ENCODE measurements at places on chromosomes 11 and 22.

GRCh38 chr11:69453151-69453550, 28.3 kb upstream of the LINC01488 start:
- no peak for DNase-seq

DNA sequence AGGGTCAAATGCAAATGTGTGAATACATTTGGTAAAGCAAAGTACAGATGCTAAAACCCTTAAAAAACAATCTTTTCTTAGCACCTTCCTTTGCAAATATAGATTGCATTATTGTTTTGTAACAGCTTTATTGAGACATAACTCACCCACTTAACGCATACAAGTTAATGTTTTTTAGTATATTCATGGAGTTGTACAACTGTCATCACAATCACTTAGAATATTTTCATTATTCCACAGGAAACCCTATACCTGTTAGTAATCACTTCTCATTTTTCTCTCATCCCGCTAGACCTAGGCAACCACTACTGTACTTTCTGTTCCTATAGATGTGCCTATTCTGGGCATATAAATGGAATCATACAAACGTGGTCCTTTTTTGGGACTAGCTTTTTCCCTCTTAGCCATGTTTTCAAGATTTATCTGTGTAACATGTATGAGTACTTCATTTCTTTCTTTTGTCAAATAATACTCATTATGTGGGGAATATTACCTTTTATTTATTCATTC, 34.7 kb downstream of the PPP6R3 start:
- no peak for DNase-seq

GRCh38 chr11:114176321-114176720, 116.8 kb downstream of the ZBTB16 start:
- no peak for DNase-seq

DNA sequence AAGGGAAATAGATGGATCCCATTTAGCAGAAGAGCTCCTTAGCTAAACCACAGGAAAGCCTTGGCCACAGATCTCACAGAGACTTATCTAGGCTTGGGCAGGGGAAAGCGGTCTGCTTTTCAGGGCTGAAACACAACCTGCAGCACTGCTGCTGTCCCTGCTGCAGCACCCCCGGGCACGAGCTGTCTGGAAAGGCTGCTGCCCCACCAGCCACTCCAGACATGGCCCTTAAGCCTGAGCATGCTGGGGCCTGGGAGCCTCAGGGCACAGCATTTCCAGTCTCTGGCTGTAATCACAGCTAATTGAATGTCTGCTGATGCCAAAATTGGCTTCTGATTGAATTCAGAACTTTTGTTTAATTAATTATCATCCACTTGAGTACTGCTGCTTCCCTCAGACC, 115.0 kb downstream of the TMPRSS5 start:
- DNase-seq, result no peak

GRCh38 chr22:40051322-40051721, 56.6 kb downstream of the FAM83F start:
- DNase-seq, result no peak

DNA sequence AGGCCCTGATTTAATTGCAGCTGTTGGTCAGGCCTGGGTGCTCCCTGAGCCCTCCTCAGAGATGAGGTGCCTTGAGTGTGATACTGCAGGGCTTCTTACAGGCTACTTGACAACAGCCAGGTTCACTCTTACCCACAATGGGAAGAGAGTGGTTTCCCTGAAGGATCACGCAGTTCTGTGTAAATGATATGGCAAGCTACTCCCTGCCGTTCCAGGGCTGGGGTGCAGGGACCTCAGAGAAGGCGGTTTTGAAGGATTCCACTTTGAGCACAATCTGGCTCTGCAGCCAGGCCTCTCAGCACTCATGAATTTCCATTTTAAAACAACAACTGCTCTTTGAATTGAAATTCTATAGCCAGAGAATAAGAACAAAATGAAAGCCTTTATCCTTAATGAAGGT, 92.9 kb downstream of the SLC17A6 start:
- no peak for DNase-seq

- no peak for DNase-seq
Observed at GRCh38 chr11:79227308-79227707, 213.5 kb downstream of the TENM4 start.

- no peak for DNase-seq
Observed at GRCh38 chr11:74390697-74391096, 7.5 kb downstream of the PGM2L1 start.

DNA sequence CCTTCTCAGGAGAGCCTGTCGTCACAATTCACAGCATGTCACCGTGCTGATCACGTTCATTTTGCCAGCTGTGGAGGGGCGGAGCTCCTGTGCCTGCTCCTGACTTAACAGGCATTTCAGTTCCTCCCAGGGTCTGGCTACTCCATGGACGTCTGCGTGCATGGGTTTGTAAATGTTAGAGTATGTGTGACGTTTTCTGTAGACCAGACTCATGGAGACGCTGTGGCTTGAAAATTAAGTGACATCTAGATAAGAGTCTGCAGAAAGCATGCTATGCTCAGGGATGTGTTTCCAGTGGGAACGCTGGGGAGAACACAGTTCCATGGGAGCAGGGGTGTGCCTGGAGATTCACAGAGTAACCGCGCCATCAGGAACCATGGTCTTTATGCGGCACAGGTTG, 804.0 kb downstream of the TBC1D22A start:
- DNase-seq, result no peak

DNA sequence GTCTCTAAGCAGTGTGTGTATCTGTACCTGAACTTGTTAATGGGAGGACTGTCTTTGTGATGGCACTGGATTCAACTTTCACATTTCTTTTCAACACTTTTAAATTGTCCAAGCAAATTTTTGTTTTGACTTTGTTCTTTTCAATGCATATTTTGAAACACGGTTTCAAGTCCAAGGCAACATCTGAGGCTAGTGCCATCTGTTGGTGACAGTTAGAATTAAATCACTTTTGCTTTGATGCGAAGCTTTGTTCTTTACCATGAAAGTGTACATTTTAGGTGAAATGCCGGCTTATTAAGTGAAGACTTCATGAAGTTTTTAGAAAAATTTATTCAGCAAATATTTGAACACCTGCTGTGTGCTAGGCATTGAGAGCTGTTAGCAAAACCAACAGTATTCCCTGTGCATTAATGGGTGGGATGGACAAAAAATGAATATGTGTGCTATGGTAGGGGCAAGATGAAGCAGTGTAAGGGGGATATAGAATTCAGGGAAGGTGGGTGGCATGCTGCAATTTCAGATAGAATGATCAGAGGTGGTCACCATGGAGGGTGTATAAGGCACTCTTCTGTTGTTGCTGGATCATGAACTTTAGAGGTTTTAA, 70.2 kb downstream of the DDX10 start:
- no peak for DNase-seq

DNA sequence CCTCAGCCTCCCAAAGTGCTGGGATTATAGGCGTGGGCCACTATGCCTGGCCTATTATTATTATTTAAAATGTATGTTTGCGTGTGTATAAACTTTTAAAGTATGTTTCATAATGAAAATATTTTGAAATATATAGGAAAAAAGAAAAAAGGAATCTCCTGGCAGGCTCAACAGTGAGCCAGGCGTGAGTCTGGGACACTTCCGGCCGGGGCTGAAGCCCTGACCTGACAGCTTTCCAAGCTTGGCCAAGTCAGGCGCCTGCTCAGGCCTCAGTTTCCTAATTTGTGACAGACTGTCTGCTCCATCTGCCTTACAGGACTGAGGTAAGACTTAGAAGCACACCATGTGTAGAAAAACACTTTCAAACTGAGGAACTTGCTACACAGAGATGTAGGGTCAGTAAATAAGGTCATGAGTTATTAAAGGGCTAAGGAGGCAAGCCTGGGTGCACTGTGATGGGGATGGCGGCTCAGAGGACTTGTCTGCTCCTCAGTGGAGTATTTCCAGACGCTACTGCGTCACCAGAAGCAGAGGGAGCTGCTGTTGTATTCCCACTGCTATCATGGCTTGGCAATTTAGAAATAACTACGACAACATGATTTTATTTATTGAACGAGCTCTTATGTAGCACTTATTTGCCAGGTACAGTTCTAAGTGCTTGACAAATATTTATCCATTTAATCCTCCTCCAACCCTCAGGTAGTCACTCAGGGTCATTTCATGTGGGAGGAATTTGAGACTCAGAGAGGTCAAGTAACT, 100.1 kb downstream of the PRR5L start:
- DNase-seq, result no peak

DNA sequence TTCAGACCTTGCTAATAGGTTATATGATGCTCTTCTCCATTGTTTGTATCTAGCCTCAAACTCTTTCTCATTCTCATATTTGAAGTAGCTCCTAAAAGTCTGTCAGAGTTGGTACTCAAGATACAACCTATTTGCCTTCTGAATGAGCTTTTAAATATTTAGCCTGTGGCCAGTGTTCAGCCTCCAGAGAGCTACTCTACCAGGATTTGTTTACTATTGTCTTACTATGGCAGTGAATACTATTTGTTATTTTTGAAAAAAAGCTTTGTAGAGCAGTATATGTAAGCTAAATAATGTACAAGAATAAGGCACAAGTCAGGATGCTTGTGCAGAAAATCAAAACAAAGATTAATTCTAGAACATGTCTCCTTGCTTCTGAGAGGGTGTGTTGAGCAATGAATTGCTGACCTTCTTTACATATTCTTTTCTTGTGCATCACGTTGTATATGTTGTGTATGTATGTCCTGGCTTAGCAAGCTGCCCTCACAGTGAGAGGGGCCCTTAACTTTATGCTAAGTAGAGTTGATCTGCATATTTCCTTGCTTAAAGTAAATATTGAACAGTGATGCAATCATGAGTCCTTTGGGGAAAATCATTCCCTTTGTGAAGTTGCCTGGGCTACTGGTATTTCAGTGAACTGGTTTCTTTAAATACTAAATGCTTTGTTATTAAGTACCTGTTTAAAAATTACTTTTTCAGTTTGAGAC, 438.0 kb downstream of the LUZP2 start:
- no peak for DNase-seq

GRCh38 chr22:23225724-23226496, 45.6 kb downstream of the BCR start:
- DNase-seq, result no peak

- DNase-seq, result no peak
Observed at GRCh38 chr22:49395617-49396016, 432.1 kb downstream of the BRD1 start.

GRCh38 chr11:117159892-117160291, 15.8 kb downstream of the PAFAH1B2 start:
- no peak for DNase-seq

DNA sequence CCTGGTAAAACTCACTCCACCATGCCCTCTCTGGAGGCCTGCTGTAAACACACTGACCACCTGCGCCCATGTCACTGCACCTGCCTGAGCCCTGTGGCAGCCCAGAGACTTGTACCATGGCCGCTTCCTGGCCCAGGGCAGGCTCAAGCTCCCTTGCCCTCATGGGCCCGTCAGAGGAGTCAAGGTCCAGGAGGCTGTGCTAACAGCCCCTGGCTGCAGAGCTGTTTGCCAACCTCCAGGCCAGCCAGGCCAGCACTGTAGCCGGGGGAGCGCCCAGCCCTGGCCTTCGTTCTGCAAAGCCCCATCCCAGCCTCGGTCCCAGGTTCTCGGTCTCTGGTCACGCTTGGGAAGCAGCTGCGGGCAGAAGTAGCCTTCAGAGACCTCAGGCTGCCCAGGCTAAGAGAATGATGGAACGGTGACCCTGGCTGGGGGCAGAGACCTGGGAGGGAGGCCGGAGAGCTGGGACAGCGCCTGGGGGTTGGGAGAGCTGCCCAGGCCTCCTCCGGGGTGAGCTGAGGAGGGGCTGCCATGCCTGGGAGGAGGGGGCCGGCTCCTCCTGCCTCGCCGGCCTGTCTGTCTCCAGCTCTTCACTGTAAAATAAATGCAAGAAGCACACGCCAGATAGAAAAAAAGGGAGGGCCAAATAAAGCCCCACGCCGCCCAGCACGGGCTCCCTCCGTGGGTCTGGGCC, 11.9 kb upstream of the TCF20 start:
- no peak for DNase-seq

DNA sequence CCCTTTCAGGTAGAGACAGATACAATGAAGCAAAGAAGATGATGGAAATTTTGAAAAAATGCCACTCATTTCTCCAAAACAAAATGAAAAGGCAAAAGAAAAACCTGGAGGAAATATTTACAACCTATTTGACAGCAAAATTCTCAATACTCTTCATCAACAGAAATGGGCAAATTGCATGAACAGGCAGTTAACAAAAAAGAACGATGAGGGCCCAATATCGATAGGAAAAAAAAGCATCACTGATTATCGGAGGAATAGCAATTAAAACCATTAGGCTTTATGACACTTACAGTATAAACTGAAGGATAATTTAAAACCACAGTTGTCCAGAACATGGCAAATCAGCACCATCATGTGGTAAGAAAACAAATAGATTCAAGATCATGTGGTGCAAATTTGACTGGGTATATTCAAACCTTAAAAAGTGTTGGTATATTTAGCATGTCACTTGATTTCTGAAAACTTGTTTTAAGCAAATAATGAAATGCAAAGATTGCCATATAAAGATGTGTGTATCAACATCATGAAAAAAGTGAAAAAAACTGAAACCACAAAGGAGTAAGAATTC, 222.9 kb downstream of the BRD1 start:
- no peak for DNase-seq

GRCh38 chr11:94550513-94550912, 6.8 kb downstream of the FUT4 start:
- DNase-seq, result no peak

DNA sequence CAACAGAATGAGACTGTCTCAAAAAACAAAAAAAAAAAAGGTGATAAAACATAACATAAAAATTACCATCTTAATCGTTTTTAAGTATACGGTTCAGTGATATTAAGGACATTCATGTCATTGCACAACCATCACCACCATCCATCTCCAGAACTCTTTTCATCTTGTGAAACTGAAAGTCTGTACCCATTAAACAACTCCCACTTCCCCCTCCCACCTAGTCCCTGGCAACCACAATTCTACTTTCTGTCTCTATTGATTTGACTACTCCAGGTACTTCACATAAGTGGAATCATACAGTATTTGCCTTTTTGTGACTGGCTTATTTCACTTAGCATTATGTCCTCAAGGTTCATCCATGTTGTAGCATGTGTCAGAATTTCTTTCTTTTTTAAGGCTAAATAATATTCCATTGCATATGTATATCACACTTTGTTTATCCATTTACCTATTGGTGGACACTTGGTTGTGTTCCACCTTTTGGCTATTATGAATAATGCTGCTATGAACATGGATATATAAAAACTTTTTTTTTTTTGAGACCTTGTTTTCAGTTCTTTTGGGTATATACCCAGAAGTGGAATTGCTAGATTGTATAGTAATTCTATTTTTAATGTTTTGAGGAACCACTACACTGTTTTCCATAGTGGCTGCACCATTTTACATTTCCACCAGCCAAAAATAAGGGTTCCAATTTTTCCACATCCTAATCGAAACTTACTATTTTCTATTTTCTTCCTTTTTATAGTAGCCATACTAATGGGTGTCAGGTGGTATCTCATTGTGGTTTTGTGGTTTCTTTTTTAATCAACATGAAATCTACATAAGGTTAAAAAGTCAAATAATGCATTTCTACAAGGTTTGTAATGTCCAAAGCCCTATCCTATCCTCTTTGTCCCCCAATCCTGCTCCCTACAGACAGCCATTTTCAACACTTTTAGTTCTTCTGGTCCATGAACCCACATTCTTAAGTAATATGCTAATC, 23.4 kb upstream of the PIK3C2A start:
- DNase-seq, result no peak

GRCh38 chr22:31621507-31622124, 40.4 kb downstream of the PISD start:
- DNase-seq, result no peak
